Cortex of kidney (tissue), 1 donor: ENCODE measurements at places on chromosomes 16 and 17.

DNA sequence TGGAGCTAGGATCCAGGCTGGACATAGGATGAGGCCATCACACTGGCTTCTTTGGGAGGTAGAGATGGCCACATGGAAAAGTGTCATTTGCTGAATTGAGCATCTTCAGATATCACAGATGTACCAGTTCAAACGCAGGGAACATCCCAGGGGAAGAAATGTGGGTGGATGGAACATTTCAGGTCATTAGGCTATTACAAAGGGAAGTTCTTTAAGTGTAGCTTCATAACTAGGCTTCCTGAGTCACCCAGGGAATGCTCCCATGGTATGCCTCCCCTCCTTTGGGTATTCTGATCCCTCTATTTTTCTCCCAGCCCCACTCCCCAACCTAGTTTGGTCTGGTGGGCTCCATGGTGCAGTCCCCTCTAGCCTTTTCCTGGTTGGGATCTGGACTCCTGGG is 69.8 kb upstream of the IRX3 start:
- no peak for DNase-seq

DNA sequence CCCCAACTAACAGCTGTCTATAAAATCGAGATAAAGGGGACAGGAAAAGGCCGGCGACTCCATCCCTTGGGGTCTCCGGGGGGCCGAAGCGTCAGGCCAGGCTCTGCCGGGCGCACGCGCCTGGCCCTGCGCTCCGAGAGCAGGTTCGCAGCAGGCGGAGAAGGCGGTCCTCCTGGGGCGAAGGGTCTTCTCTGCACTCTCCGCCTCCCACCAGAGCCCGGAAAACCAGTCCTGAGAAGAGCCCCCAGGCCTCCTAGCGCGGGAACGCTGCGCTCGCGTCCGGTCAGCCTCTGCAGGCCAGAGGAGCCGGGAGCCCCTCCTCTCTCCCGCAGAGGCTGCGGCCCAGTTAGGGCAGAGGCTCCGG is 5.1 kb downstream of the FOXF1 start:
- DNase-seq: no peak

GRCh38 chr16:88570691-88571092 is 489 bp downstream of the ZC3H18 start:
- DNase-seq: no peak

GRCh38 chr16:25093208-25094061 is 18.1 kb upstream of the LCMT1 start:
- no peak for DNase-seq

GRCh38 chr17:30290696-30291542 is 825 bp downstream of the BLMH start:
- no peak for DNase-seq

DNA sequence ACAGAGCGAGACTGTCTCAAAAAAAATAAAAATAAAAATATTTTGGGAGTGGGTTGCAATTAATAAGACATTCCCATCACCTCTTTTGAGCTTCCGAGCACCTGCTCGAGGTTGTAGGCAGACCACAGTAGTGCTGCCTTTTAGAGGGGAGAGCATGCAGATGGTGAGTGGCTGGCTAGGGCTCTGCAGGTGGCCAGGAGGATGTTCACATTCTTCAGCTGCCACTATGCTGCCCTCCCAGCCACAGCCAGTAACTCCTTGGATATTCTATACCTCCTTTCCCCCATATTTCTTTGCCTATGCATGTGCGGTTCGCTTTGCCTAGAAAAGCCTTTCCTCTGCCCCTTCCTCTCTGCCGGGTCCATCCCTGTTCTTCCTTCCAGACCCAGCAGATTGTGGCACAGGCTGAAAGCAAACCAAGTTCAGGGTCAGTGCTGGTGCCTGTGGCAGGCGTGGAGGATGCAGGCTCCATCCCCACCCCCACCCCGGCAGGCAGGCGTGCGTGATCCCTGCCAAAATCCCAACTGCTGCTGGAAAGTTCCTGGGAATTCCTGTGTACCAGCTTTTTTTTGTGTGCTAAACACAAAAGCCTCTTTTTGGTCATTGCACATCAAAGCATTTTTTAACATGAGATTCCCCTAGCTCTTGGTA is 33.8 kb upstream of the CMIP start:
- no peak for DNase-seq

DNA sequence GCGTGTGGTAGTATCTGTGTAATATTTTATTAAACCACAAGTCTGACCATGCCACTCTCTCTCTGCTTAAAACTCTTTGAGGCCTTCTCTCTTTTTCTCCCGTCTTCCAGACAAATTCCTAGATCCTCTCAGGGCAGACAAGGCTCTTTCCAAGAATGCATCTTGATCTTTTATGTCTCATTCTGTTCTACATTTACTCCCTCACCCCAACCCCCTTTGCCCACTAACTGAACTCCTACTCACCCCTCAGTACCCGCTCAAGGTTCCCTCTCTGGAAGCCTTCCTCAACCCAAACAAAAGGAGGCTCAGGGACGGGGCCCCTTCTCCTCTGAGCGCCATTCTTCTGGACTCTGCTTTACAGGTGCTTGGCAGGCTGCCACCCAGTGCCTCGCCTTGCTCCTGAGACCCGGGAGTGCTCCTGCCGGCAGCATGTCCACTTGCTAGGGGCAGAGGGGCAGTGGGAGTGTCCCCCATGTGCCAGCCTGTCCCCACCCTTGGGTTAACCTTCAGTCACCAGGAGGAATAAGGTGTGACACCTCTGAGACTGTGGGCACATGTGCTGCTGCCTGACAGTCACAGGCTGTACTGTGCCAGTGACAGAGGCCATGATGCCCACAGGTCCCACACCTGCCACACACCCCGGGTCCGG is 9.2 kb downstream of the SLC13A2 start:
- no peak for DNase-seq
